ENCODE measurements at places on chromosomes 16 and 17.

DNA sequence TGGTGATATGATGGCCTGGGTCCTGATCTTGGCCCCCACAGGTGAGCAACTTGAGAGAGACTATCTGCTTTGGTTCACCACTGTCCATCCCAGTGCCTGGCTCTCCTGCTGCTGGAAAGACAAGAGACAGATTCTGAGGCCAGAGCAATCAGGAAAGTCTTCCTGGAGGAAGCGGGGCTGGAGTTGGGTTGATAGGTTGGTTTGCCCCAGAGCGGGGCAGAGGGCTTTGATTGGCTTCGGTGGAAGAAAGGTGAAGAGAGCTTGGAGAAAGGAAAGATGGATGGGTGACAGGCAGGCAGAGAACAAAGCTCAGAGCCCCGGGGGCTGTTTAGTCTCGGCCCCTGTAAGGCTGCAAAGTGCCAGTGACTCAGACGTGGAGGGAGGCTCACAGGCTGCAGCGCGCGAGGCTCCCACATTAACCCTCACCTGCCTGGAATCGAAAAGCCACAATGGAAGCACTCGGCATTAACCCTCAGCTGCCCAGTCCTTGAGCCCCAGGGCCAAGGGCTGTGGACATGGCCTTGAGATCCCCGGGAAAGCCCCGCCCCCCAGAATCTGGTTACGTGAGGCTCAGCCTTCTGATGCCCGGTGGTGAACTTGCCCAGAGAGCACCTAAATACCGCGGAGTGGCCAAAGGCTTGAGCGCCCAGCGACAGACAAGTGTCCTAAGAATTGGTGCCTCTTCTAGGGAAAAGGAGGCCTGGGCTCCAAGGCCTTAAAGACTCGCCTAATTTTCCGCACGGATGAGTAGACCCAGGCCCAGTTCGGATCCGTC lies 996 bp upstream of the CPNE2 start:
- DNase-seq, result no peak

DNA sequence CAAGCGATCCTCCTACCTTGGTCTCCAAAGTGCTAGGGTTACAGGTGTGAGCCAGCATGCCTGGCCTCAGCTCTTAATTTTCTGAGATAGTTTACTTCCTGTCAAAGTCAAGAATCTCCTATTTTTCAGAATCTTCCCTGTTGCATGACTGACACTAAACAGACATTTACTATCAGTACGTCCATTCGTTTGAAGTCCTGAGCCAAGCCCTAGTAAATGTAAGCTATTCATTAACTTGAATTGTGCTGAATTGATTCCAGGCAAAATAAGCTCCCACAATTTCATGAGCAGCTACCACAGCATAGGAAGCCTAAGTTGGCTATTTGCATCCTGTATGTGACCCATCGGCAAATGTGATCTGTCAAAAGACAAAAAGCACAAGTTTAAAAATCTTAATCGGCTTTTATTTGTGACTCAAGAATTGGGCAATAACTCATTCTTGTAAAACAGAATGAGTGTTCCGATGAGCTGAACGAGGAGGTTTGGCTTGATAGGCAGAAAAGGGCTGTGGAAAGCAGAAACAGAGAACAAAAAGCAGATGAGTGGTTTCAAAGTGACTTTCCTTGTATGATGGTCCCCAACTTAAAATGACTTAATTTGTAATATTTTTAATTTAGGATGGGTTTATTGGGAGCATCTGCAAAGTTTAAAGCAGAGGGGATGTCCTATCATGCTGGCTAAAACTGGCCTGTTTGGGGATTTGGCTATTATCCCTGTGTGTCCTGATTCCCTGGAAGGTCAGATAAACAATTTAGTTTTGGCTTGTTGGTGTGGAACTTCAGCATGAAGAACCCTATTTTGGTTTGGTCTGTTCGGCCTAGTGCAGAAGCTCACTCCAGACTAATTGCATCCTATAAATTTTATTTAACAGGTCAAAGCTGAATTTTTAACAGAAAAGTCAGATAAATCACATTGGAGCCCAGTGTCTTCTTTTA lies 14.2 kb downstream of the RNF112 start:
- no peak for DNase-seq

DNA sequence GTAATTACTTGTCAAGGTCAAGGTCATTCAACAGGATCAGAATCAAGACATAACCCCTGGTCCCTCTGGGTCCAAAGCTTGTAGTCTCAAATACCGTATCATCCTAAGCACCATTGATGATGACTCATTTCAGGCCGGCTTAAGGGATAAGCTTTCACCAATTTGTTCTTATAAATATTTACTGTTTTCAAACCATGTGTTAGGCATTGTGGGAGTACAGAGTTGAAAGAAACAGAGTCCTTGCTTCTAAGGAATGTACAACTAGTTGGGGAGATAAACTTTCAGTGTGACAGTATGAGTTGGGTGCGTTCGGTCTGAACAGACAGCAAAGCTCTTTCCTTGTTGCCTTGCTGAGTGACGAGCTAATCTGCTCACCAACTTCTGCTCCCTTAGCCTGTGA lies 183.5 kb upstream of the MAF start:
- DNase-seq, result no peak

DNA sequence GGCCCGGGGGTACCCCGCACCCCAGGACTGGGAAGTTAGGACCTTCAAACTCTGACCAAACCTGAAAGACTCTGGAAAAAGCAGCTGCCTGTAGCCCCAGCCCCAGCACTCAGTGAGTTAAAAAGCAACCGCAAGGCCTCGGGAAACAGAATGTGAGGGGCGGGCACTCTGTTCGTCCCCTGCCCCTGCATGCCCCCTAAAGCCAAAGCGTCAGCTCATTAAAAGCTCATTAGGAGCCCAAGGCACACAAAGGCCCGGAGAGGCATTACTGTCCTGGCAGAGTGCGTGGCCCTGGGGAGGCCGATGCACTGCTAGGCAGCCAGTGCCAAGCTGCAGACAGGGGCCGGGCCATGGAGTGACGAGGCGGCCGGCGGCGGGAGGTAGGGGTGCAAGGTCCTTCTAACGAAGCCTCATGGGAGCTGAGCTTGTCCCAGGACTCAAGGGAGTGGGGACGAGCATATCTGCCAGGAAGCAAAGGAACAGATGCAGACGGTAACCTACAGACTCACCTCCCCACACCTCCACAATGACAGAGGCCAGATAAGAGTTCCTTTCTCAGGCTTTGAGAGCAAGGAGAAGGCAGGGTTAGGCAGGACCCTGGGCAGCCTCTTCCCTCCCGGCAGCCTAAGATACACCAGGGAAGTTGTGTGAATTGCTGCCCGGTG lies 116.8 kb downstream of the ENGASE start:
- DNase-seq, result no peak

- DNase-seq, result no peak
These were observed 16.7 kb downstream of the GSE1 start for GRCh38 chr16:85629853-85630252.

GRCh38 chr16:84423416-84423837 lies 55.1 kb downstream of the ATP2C2 start:
- peak; percentile 21 for DNase-seq

DNA sequence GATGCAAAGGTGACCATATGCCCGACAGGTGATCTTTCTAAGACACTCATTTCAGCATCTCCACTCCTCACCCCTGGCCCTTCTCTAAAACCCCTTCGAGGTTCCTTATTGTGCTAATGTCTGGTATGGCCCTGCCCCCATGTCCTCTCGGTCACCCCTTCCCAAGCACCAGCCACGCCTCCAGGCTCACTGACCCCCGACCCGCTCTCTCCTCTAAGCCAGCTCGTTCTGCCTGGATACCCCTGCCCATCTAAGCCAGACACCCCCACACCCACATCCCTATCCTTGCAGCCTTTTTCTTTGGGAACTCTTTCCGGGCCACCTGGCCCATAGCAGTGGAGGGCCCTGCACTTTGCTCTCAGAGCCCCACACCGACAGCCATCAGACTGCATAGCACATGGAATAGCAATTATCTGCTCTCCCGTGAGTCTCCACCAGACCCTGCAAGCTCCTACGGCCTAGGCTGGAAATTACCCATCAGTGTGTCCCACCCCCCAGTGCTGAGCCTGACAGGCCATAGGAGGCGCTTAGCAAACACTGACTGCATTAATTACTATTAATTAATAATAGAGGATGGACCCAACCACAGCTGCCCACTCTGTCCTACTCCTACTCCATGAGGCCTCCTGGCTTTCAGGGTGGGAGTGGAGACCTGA lies 176.7 kb downstream of the TMEM132E start:
- DNase-seq, result no peak
